ENCODE measurements at places on chromosomes 5 and 9. TPM values are rescaled to one million over a fixed set of nuclear protein-coding genes. Genes with fewer than 3 reads are reported as not detected.

Gene CCDC69
- 1.5 TPM for total RNA-seq

Gene BTNL3
- not detected for total RNA-seq

Gene IL11RA
- 5.6 TPM for total RNA-seq

Gene UIMC1
- total RNA-seq = 45.8 TPM

Gene TUSC1
- total RNA-seq = 6.2 TPM

Gene LTC4S
- 0.32 TPM for total RNA-seq

Gene GARNL3
- 2.6 TPM for total RNA-seq

Gene KLHL3
- total RNA-seq = 0.14 TPM

Gene HTR4
- not detected for total RNA-seq

Gene TAS2R1
- not detected for total RNA-seq

Gene MARCOL
- not detected for total RNA-seq

Gene HSPA4
- 182 TPM for total RNA-seq

Gene PCDHB4
- total RNA-seq = 0.11 TPM

Data from A549 treated with GW870086 at 1 μM for 4 hours (cell line).